GF-D8 (cell line): ENCODE measurements at places on chromosomes 11 and 22.

DNA sequence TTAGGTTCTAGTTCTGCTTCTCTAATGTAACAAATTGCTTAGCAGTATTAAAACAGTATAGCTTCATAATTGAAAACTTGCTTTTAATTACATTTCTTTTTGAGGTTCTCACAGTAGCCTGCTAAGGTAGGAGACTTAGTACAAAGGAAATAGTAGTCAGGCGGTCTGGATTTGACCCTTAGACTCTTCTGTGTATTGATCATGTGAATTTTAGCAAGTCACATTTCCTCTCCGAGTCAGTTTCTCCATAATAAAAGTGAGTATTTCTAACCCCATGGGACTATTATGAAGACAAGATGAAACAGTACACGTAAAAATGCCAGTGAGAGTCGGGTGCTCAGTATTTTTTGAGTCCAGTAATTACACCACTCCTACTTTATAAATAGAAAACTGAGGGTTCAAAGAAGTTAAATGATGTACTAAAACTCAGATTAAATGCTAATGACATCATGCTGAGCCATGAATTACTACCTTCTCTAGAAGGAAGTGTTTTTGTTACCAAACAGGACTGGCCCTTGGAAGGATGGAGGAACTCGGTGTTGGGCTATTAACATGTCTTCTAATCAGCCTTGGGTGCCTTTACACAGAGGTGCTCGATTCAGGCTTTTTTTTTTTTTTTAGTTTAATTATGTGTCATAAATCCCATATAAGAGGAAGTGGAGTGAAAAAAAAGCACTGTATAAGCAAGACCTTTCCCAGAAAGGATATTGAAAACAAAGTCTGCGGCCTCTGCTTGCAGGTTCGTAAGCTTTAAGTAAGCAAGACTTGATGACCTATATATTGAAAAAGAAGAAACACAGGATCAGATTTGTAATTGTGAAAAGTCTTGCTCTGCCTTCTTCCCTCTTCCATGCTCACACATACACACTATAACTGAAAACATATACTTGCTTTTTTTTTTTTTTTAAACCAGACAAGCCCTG lies 109.0 kb downstream of the EMSY start:
- no peak for DNase-seq

DNA sequence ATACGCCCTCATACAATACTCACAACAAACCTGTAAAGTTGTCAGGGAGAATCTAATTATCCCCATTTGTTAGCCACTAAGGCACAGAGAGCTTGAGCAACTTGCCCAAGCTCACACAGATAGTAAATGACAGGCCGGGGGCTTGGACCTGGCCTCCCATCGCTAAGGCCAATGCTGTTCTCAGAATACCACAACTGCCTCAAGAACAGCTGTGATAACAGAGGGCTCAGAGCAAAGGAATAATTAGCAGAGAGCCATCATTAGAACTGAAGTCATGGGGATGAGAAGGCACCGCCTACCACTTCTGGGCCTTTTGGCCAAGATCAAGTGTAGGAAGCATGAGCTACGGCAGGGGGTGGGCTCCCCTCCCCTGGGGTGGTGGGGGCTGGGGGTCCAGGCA lies 98.6 kb downstream of the FEZ1 start:
- no peak for DNase-seq

DNA sequence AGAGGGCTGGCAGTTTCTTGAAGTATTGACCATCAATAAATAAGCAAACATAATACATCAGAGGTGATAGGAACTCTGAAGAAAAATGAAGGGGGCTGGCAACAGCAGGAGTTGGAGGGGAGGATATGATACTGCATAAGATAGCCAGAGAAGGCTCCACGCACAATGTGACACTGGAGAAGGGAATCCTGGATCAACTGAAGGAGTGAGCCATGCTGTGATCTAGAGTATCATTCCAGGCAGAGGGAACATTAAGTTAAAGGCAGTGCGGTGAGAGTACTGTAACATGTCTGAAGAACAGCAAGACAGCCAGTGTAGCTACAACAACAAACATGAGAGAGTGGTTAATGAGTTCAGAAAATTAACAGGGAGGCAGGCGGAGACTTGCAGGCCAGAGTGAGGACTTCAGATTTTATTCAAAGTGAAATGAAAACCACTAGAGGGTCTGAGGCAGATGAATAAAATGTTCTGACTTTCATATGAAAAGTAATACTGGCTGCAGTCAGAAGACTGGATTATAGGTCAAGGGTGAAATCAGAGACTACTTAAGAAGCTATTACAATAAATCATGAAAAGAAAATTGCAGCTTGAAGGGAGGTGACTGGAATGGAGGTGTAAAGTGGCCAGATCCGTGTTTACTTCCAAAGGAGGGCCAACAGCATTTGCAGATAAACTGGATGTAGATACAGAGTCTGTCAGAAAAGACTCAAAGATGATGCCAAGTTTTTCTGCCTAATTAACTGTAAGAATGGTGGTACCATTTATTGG lies 49.4 kb downstream of the RRAS2 start:
- no peak for DNase-seq

- DNase-seq = no peak
Observed at GRCh38 chr22:40203572-40203971, 25.8 kb downstream of the TNRC6B start.

DNA sequence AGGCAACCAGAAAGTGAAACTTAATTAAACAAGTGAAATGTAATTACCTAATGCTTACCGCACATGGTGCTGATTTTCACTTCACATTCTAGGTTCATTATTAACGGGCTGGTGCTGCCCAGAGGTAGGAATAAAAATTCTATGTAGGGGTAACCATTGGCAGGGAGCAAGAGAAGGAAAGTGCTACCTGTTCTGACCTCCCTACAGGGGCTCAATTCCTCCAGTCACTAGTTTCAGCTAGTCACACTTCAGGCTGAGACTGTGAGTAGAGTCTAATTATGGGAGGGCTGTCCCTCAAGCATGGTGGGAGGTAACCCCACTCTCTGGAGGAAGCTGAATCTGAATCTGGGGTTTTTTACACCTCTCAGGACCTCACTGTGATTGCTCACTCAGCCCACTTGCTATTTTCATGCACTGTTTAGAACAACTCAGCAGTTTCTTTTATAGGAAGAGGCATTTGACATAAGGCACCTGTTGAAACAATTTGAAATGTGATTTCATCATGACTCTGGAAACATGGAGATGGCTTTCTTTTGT lies 75.4 kb downstream of the MAML2 start:
- no peak for DNase-seq

DNA sequence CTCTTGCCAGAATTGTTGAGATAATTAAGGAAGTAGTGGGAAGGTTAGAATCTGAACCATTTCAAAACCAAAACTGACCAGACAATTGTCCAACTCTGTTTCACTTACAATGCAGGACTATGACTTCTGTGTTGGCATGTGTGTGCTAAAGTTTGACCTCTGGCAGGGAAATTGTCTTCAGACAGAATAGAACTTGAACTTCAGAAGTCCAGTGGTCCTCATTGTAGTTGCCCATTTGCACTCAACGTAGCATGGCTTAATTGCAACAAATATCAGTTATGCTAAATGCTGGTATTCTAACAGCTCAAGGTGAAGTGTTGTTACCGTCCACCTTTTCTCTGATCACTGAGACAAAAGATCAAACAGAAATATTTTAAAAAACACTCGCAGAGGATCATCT lies 47.2 kb downstream of the BLID start:
- no peak for DNase-seq

- no peak for DNase-seq
Observed at GRCh38 chr11:130194241-130195023, 34.9 kb downstream of the ST14 start.

DNA sequence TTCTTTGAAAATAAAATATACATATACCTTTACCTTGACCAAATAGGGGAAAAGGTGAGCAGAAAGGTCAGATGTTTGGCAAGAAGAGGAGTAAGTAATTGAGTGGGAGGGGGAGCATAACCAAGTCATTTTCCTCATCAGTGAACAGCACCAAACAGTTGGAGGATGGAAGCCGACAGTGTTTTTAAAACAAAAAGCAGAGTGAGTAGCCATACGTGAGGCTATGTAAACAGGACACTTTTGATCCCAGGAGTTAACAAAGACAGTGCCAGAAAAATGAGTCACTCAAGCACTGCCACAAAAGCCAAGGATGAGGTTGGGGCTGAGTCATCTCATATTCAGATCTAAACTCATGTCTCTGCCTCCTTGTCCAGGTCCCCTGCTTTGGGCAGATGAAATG lies 734.7 kb downstream of the KCNA4 start:
- DNase-seq = no peak

DNA sequence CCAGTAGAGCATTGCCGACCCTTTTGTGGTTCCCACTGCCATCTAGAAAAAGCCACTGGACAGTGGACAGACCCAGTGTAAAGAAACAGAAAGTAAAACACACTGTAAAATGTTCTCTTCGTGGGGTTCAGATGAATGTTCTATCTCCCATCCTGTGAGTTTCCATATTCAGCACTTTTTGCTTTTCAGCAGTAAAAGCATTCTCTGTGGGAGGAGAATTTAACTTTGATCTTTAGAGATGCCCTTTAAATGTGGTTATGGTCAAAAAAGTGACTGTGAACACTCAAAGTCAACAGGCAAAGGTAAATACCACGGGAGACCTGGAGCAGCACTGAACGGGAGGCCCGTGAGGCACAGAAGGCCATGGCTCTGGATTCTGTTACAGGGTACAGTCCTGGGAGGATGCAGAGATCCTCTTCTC lies 53.9 kb downstream of the FLI1 start:
- no peak for DNase-seq

DNA sequence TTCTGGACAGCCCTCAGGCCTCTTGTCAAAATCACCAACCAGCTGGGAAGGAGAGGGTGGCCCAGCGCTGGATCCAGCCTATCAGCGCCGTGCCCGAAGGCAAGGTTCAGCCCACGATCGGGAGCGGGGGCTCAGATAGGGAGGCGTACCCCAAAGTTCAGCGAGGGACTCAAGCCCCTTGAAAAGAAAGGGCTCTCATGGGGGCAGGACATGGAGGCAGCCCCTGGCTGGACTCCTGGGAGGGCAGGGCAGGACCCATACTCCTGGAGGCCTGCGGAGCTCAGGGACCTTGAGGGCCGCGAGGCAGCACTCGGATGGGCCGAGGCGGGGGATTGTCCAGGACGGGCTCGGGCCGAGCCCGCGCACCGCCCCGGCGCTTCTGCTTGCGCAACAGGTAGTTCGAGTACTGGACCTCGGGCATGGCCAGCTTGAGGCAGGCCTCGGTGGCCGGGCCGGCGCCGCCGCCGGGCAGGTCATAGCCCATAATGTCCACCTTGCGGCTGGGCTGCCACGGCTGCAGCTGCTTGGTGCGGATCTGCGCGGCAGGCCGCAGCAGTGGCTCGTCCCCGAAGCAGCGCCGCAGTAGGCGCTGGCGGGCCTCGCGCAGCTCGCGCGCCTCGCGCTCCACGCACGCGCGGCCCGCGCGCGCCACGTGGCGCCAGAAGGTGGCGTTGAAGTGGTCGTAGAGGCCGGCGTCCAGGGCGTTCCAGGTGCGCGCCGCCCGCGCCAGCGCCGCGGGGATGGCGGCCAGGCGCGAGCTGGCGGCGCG lies 6.5 kb downstream of the GAL3ST3 start:
- no peak for DNase-seq

GRCh38 chr11:89489930-89490329 lies 1.2 kb downstream of the NOX4 start:
- no peak for DNase-seq

DNA sequence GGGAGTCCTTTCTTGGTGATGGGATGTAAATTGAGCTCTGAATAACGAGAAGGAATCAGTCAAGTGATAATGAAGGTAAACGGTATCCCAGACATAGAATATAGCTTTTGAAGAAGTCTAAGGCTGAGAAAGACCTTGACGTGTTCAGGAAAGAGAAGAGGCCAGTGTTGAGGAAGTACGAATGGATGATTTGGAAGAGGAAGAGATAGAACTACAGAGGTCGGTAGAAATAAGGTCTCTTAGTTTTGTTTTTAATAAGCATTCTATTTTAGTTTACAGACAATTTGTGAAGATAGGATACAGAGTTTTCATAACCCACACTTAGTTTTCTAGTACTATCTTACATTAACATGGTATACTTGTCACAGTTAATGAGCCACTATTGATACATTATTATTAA lies 1598.1 kb downstream of the FAM181B start:
- DNase-seq = no peak

- DNase-seq = no peak
Observed at GRCh38 chr11:27390318-27391295, 27.6 kb upstream of the CCDC34 start.

DNA sequence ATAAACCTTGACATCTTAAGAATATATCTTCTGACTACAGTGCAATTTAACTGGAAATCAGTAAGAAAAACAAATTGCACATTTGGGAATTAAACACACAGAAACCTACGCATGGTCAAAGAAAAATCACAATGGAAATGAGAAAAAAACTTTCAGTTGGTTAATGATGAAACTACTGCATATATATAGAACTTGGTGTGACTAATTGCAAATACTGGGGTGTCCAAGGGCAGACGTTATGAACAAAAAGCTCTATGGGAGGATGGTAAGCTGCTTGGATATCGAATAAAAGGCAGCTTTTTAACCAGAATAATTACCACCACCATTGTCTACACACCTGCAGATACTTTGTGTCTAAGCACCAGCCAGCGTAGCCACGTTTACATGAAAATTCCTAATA lies 791 bp downstream of the GDPD4 start:
- no peak for DNase-seq

DNA sequence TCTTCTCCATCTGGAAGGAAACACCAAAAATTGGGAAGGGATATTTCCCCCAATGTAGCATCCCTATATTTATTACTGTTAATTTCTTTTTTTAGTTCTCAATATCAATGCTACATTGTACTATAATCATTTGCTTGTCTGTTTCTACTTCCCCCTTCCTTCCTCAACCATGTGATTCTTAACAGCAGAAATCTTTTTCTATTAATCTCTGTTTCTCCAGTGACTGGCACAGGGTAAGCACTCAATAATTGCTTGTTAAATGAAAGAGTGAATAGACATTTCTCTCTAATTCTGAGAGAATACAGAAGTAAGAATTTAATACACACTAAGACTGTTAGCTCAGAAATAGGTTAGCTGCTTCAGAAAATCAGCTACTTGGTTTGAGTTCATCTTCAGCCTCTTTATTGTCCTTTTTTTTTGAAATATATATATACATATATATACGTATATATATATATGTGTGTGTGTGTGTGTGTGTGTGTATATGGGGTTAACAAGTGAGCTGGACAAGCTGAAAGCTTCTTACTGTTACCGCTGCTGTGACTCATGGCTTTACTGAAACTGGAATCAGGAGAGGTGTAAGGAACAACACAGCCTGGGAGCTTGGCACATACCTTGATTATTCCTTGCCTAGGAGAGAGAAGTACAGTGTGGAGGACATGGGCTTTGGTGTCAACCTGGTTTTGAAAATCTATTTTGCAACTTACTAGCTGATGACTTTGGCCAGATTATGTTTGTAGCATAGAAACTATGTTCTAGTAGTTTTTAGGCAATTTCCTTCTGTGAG lies 26.2 kb upstream of the PDE3B start:
- DNase-seq = no peak

GRCh38 chr11:34929794-34930763 lies 13.7 kb downstream of the PDHX start:
- DNase-seq = no peak

DNA sequence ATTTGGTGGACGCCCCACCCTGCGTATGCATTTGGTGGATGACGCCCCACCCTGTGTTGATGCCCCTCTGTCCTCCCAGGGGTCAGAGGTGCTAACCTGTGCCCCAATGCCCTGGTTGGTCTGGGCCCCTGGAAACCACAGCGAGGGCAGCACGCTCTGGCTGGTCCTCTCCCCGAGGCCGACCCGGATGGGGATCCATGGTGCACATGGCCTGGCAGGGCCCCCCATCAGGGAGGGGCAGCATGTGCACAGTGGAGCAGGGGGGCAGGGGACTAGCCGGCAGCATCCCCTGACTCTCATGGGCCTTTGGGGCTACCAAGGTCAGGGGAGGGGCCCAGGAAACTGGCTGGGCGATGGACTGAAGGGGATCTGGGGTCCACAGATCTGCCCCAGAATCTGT lies 7.6 kb upstream of the MUC5AC start:
- no peak for DNase-seq
